Cerebellar nuclear complex (tissue), 1 donor: ENCODE measurements at places on chromosomes 1 and 21.
A peak's percentile ranks its signal among the peaks of the same experiment; 100 is the strongest.

- DNase-seq, result no peak
These were observed 46.9 kb upstream of the ADAM30 start for GRCh38 chr1:119943216-119943615.

GRCh38 chr1:186082235-186082937 is 292.7 kb downstream of the TPR start:
- peak; percentile 14 for DNase-seq

- no peak for DNase-seq
These were observed 354.6 kb upstream of the C1orf87 start for GRCh38 chr1:60428127-60428526.

DNA sequence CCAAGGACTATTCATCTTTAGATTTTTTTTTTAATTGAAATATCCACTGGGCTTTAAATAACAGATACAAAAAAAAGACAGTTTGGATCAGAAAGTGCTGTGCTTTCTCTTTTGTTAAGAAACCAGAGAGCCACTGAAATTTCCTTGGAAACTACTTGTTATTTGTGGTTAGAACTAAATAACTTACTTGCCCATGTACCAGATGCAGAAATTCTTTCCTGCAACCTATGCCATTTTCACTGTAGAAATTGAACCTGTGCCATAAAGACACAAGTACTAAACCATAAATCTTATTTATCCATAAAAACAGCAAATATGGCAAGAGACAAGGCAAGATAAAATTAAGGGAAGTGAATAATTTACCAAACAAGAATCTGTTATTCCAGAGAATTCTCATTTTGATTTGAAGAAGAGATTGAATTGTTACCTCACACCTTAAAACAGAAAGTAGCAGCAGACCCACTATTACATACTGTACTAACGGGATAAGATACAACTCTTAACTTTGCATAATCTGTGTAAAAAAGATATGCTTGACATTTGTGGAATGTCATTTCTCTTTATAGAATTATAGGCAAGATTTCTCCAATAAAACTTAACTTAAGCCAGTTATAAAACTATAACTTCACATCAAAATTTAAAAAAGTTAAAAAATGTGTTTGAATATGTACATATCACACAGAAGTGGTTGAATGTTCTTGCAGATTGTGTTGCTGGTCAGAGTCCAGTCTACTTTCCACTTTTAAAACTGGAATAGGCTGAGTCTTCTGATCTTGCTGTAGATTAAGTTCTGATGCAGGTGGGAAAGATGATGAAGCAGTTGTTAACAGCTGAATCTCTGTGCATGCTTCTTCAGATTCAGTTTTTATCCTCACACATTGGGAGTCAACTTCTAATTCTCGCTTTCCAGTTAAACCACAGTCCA is 6.3 kb upstream of the PHTF1 start:
- no peak for DNase-seq

DNA sequence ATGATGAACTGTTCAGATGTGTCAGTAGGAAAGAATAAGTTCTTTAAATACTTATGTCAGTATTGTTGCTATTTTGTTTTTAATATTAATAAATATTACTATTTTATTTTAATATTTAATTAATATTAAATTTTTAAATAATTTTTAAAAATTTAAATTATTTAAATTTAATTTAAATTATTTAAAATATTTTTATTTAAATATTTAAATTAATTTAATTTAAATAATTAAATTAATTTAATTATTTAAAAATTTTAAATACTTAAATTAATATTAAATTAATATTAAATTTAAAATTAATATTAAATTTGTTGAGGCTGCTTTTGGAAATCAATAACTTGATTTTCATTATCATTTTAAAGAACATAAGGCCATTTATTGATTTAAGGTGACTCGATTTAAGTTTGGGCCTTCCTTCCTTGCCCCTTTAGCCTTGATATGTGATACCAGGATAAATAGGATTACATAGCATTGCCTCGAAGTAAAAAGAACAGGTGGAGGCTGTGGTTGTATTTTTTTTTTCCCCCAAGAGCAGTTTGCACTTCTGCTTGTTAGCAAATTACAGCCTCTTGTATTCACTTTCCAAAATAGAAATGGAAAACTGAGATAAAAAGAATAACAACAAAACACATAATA is 915.2 kb downstream of the TTLL7 start:
- DNase-seq, result no peak

- peak; percentile 53 for DNase-seq
These were observed 47.3 kb downstream of the H3-3A start for GRCh38 chr1:226109829-226110248.

GRCh38 chr1:168693197-168693871 is 35.7 kb downstream of the DPT start:
- no peak for DNase-seq
